ENCODE measurements at places on chromosomes 4 and X.

DNA sequence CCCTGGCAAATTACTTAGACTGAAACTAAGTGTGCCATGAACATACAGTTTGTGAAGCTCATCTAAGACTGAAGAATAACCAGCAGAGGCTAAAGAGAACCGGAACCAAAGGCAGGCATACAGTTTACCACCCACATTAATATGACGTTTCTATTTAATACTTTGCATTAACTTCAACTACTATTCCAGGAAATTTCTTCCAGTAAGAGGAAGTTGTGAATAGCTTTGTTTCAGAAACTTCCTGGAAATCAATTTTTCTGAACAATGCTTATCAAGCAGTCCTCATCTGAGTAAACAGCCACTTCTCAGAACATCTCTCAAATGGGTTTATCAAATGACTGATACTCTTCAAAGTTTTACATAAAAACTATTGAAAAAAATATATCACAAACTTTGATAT, 252.7 kb downstream of the OPHN1 start:
- no peak for DNase-seq

DNA sequence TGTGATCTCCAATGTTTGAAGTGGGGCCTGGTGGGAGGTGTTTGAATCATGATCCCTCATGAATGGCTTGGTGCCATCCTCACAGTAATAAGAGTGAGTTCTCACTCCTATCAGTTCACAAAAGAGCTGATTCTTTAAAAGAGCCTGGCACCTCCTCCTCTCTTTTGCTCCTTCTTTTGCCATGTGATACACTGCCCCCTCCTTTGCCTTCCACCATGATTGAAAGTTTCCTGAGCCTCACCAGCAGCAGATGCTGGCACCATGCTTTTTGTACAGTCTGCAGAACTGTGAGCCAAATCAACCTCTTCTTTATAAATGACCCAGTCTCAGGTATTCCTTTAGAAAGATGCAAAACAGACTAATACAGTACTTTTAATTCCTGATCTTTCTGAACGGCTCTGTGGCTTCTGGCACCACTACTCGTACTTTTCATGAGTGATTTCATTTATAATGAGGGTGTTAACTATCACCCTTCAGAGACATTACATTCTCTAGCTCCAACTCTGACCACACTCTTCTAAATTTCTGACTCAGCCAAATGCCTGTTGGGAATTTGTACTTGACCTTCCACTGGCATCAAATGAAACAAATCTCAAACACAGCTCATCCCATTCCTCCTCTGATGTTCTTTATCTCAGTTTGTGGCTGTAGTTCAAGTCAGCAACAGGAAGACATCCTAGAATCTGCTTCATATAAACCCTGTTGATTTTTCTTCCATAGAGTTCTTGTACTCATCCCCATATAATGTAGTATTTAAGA, 4.2 kb downstream of the UFSP2 start:
- DNase-seq, result no peak

GRCh38 chr4:119038116-119038841, 97.4 kb upstream of the MYOZ2 start:
- DNase-seq, result no peak

DNA sequence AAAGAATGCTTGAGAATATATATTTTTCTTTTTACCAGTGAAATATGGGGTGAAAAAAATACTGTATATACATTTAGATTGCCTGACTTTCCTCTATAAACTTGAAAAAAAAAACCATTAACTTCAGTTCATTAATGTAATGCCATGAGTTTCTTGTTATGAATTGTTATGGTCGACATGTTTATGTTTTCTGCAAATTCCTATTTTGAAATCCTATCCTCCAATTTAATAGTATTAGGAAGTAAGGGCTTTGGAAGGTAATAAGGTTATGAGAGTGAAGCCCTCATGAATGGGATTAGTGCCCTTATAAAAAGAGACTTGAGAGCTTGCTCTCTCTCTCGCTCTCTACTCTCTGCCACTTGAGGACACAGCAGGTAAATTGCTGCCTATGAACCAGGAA, 211.4 kb downstream of the LDB2 start:
- no peak for DNase-seq

GRCh38 chr4:155809835-155810234, 51.0 kb downstream of the GUCY1B1 start:
- no peak for DNase-seq

DNA sequence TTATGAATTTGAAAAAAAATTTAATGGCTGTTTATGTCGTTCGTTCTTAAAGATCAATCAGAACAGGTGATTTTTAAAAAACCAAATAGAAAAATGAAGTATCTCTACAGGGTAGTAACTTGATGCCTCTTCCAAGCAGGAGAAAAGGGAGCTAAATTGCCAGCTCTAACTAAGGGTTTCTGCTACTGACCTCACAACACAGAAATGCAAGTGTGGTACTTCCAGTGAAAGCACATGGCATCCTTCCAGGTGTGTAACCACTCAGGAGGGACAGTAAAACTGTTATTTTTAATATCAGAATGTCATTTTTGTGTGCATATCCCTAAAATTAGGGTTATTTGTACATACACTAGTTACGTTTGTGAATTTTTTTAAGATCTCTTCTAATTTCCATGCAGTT, 116.8 kb upstream of the ZCCHC13 start:
- DNase-seq, result no peak

GRCh38 chr4:38179690-38180377, 219.6 kb downstream of the PTTG2 start:
- DNase-seq, result peak; percentile 87

DNA sequence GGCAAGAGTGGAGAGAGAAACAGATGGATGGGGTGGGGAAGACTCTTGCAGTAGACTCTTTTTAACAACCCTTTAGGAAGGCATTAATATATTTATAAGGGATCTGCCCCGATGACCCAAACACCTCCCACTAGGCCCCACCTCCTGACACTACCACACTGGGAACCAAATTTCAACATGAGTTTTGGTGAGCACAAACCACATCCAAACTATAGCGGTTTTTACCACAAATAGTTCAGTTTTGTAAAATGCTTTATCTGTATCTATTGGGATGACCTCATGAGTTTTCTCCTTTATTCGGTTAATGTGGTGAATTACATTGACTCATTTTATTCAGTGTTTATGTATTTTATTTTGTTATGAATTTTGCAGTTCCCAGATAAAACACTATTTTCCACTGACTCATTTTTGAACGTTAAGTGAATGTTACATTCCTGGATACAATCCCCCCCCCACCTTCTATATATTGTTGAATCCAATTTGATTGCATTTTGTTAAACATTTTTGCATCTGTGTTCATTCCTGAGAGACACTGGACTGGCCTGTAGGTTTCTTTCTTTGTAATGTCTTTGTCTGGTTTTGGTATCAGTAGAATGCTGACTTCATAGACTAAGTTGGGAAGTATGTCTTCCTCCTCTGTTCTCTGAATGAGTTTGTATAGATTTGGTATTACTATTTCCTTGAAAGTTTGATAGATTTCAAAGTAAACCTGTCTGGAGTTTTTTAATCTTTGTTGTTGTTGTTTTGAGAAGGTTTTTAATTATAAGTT, 13.9 kb upstream of the CPLX1 start:
- no peak for DNase-seq
